Renal cortex interstitium (tissue), 15 donors: ENCODE measurements at places on chromosomes 3 and 15.

- DNase-seq: no peak
Measured at GRCh38 chr3:136109499-136109898, 86.6 kb downstream of the MSL2 start.

GRCh38 chr15:77476995-77477394 lies 56.3 kb downstream of the HMG20A start:
- no peak for DNase-seq

- DNase-seq: no peak
Measured at GRCh38 chr15:31964586-31965307, 65.6 kb upstream of the CHRNA7 start.

GRCh38 chr3:58281069-58281468 lies 25.0 kb upstream of the RPP14 start:
- DNase-seq: no peak
